ENCODE measurements at places on chromosomes 3 and 15. TPM values are rescaled to one million over a fixed set of nuclear protein-coding genes. Genes with fewer than 3 reads are reported as not detected.

GRCh38 chr3:9914559-9915253 is 2.2 kb upstream of the IL17RC start:
- peak overlapping the region; percentile 94 for H3K27ac ChIP-seq
- DNase-seq, result no peak
- H3K4me3 ChIP-seq, result peak overlapping the region; percentile 51
- no peaks in the 10 kb centered on the region for H3K27me3 ChIP-seq

Gene CLDN18
- not detected for total RNA-seq

GRCh38 chr3:119681279-119681678 is 4.1 kb upstream of the COX17 start:
- H3K27ac ChIP-seq, result peak overlapping the region; percentile 18
- H3K27me3 ChIP-seq, result no peaks in the 10 kb centered on the region
- H3K4me3 ChIP-seq, result no peak overlapping the region
- no peaks in the 10 kb centered on the region for H3K36me3 ChIP-seq
- DNase-seq, result no peak

GRCh38 chr3:108862865-108863798 is 40.5 kb downstream of the TRAT1 start:
- H3K27me3 ChIP-seq, result no peaks in the 10 kb centered on the region
- H3K4me3 ChIP-seq, result no peak overlapping the region
- H3K27ac ChIP-seq, result no peak overlapping the region

DNA sequence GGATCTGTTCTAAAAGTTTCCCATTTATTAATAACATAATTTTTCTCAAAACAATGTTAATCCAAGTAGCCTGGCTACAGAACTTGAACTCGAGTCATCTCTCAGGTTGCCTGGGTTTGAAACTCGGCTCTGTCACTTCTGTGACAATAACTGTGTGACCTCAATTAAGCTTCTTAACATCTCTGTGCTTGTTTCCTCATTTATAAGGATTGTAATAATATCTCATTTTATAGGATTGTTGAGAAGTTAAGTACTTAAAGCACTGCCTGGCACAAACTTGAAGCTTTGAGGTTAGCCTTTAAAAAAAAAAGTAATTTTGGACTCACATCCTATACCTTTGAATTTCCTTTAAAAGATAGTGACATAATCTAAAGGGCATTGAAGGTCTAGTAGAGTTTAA is 3.4 kb downstream of the RAB5A start:
- no peak overlapping the region for H3K27ac ChIP-seq

- H3K27me3 ChIP-seq, result no peaks in the 10 kb centered on the region
- H3K4me1 ChIP-seq, result no peaks in the 10 kb centered on the region
- no peaks in the 10 kb centered on the region for H3K36me3 ChIP-seq
- H3K4me3 ChIP-seq, result no peak overlapping the region
Observed at GRCh38 chr3:31114929-31115283, 220.4 kb upstream of the GADL1 start.

GRCh38 chr15:64430000-64430735 is 30.2 kb upstream of the ZNF609 start:
- H3K27me3 ChIP-seq, result no peaks in the 10 kb centered on the region
- DNase-seq, result peak; percentile 30
- no peaks in the 10 kb centered on the region for H3K36me3 ChIP-seq
- peaks cover 12% of the 10 kb centered on the region for H3K4me1 ChIP-seq

DNA sequence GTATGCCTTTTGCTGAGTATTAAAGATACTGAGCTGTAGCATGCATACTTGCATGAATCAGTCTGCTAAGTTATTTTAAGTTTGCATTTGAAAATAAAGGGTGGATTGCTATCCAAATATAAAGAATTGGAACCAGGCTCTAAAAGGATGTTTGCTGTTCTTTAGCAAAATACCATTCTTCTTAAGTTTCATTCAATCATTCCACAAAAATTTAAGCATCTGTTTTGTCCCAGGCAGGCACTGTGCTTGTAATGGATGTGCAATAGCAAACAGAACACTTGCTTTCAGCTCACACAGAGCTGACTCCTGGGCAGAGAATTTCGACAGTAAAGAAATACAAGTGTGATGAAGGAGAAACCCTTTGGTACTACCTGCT is 151.1 kb downstream of the PGPEP1L start:
- peaks cover 11% of the 10 kb centered on the region for H3K4me1 ChIP-seq
- no peaks in the 10 kb centered on the region for H3K27me3 ChIP-seq
- H3K27ac ChIP-seq, result no peak overlapping the region
- no peak overlapping the region for H3K4me3 ChIP-seq
- no peak for DNase-seq

Gene FAM107A
- total RNA-seq, result 68.5 TPM

DNA sequence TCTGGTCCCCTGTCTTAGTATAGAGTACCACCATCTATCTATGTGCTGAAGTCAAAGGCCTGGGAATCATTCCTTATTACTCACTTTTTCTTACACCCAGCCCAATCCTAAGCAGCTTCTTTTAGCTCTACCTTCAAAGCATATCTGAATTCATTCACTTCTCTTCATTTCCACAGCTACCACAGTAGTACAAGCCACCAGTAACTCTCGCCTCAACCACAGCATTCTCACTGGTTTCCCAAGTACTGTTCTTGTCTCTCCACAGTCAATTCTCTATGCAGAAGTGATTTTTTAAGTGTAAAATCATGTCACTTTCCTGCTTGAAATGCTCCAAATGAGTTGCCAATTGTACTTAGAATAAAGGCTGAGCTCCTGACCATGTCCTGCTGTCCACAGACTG is 401.7 kb downstream of the OXSM start:
- H3K27me3 ChIP-seq, result no peaks in the 10 kb centered on the region
- no peaks in the 10 kb centered on the region for H3K4me1 ChIP-seq
- DNase-seq, result no peak
- no peaks in the 10 kb centered on the region for H3K36me3 ChIP-seq

DNA sequence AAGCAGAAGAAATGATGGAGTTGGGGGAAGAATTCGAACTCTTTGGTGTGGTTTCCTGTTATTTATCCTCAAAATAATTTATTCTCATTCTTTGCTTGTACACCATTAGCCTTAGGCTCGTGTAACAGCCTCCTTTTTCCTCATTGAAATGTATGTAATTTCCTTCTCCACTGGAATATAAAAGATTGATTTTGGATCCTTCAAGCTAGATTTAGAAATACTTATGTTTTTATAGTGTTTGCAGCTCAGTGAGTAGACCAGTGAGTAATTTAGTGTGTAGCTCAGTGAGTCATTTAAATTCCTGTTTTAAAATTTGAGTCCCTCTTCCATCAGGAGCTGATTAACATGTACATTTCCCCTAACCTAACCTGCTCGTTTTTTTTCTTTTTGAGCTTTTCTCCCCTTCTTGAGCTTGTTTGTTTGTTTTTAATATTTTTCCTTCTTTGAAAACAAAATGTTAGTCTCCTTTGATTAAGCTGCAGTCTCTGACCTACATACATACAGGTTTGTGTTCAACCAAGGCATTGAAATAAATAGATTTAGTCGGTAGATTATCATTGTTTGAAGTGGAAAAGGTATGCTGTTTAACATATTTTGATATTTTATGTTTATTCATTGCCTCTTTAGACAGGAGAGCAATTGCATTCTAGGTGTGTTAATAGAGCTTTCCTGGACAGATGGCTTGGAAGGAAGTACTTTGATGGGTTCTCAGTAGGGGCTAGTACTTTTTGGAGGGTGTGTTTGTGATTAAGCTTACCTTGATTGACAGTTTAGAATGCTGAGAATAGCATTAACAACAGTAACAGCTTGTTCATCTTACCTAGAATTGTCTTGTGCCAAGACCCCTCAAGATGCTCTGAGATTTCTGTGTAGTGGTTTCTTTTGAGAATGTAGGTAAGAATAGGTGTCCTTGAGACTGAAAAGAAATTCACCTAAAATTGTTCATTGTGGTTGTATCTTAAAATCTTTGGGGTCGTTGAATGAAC is 5.9 kb downstream of the USP3 start:
- H3K27ac ChIP-seq, result peak overlapping the region; percentile 6
- no peak overlapping the region for H3K4me3 ChIP-seq
- H3K4me1 ChIP-seq, result peaks cover 30% of the 10 kb centered on the region

Gene LRRN1
- 0.12 TPM for total RNA-seq

Gene MEF2A
- total RNA-seq, result 138 TPM

DNA sequence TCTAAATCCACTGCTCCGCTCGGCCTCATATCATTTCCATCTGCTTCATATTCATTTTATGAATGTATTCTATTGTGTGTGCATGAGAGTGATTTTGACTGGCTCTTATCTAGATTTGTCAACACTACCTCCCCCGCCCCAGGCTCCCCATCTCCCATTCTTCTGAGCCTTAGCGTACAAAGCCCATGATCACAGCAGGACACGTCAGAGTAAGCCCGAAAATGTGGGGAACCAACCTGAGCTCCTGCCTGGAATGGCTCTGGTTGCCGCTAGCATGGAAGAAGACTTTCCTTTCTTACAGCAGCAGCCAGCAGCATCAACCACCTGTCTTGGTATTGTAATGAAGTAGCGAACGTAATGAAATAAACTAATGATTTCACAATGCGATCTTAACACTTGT is 61.4 kb downstream of the GABRB3 start:
- no peaks in the 10 kb centered on the region for H3K27me3 ChIP-seq
- no peak overlapping the region for H3K27ac ChIP-seq
- no peaks in the 10 kb centered on the region for H3K4me1 ChIP-seq

- peak overlapping the region; percentile 73 for H3K27ac ChIP-seq
- H3K36me3 ChIP-seq, result no peaks in the 10 kb centered on the region
- no peaks in the 10 kb centered on the region for H3K27me3 ChIP-seq
Observed at GRCh38 chr3:15099364-15100098, 583 bp upstream of the RBSN start.

Gene ANKRD34C
- total RNA-seq, result 0.39 TPM

DNA sequence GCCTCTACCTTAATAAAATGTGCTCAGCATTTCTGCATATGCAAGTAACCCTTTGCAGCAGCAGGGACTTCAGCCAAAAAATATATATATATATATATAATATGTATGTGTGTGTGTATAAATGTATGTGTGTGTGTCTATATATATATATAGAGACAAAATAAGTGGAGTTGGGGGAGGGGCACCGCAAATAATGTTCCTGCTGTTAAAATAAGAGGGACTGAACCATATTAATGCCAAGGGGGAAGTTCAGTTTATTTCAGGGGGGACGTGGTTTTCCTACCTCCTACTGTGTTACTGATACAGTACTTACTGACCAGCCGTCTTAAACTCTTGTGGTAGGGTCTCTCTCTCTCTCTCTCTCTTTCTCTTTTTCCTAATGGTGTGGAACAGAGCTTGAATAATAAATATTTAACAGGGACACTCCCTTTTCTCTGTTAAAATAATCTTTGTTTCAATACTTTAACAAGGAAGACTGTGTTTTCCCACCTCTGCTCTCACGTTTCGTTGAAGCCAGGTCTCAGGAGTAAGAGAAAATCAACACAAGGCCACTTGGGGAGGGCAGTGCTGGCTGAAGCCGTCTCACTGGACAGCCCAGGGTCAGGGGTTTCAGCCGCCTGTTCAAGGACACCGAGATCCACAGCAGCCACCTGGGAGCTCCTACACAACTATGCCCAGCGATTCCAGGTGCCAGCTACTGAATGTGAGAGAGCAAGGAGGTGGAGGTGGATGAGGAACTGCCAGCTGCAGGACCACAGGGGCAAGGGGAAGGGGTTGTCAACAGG is 42.8 kb upstream of the ADAMTSL3 start:
- no peak overlapping the region for H3K4me3 ChIP-seq
- no peaks in the 10 kb centered on the region for H3K27me3 ChIP-seq
- no peaks in the 10 kb centered on the region for H3K4me1 ChIP-seq
- H3K27ac ChIP-seq, result no peak overlapping the region

- H3K4me3 ChIP-seq, result no peak overlapping the region
- no peak for DNase-seq
- no peaks in the 10 kb centered on the region for H3K4me1 ChIP-seq
- H3K36me3 ChIP-seq, result no peaks in the 10 kb centered on the region
- H3K27ac ChIP-seq, result no peak overlapping the region
Observed at GRCh38 chr3:63687278-63688225, 35.1 kb downstream of the SNTN start.

DNA sequence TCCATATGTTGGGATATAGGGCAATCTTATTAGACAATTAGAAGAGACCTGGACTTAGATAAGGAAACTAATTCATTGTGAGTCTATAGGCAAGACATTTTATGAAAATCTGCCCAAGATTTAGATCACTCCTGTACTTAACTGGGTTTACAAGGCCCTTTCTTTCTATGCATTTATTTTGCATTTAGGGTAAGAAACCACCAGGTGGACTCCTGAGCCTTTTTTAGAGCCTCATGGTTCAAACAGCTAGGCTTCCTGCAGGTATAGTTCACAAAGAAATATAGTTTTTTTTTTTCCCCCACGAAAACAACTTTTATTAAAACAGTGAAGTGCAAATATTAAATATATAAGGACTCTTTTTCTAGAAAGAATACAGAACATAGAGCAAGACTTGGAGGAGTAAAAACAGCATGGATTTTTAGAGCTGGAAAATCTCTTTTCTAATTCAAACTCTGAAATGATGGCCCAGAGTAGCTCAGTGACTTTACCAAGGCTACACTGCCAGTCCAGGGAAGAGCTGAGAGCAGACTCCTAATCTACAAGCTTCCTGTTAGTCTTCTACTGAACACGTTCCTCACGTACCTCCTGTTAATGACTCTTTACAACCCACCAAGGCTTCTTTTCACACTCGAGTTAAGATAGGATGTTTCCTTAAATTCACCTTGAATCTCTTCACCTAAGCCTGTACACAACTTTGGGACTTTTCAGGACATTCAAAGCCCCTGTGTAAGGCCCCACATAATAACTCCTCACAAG is 400.9 kb upstream of the ATP11B start:
- peaks cover 4% of the 10 kb centered on the region for H3K27me3 ChIP-seq
- no peaks in the 10 kb centered on the region for H3K4me1 ChIP-seq
- DNase-seq, result no peak
- H3K36me3 ChIP-seq, result no peaks in the 10 kb centered on the region
- H3K27ac ChIP-seq, result no peak overlapping the region
- H3K4me3 ChIP-seq, result no peak overlapping the region

- H3K27ac ChIP-seq, result no peak overlapping the region
- no peak overlapping the region for H3K4me3 ChIP-seq
- no peak for DNase-seq
Observed at GRCh38 chr15:26113296-26113695, 250.2 kb upstream of the ATP10A start.

- H3K4me3 ChIP-seq, result no peak overlapping the region
- H3K36me3 ChIP-seq, result no peaks in the 10 kb centered on the region
- no peaks in the 10 kb centered on the region for H3K27me3 ChIP-seq
- no peak for DNase-seq
Observed at GRCh38 chr15:55113736-55114135, 83.0 kb downstream of the RSL24D1 start.

- H3K4me1 ChIP-seq, result no peaks in the 10 kb centered on the region
- no peak overlapping the region for H3K27ac ChIP-seq
- no peaks in the 10 kb centered on the region for H3K36me3 ChIP-seq
- no peak for DNase-seq
- no peaks in the 10 kb centered on the region for H3K27me3 ChIP-seq
- no peak overlapping the region for H3K4me3 ChIP-seq
Observed at GRCh38 chr3:153111016-153111415, 51.0 kb upstream of the RAP2B start.

GRCh38 chr3:48708481-48708889 is 8.5 kb downstream of the IP6K2 start:
- no peak overlapping the region for H3K27ac ChIP-seq
- no peak overlapping the region for H3K4me3 ChIP-seq
- H3K36me3 ChIP-seq, result peaks cover 84% of the 10 kb centered on the region
- H3K4me1 ChIP-seq, result peaks cover 55% of the 10 kb centered on the region

Gene IL5RA
- total RNA-seq, result 0.27 TPM

All from heart right ventricle (tissue), 16 donors.